ENCODE measurements at places on chromosomes 2 and 18.

- no peak for DNase-seq
Measured at GRCh38 chr2:595831-596592, 81.2 kb downstream of the TMEM18 start.

- DNase-seq, result no peak
Measured at GRCh38 chr2:152858594-152859265, 140.3 kb downstream of the ARL6IP6 start.

GRCh38 chr2:183543731-183544130, 419.5 kb downstream of the NUP35 start:
- DNase-seq, result no peak

DNA sequence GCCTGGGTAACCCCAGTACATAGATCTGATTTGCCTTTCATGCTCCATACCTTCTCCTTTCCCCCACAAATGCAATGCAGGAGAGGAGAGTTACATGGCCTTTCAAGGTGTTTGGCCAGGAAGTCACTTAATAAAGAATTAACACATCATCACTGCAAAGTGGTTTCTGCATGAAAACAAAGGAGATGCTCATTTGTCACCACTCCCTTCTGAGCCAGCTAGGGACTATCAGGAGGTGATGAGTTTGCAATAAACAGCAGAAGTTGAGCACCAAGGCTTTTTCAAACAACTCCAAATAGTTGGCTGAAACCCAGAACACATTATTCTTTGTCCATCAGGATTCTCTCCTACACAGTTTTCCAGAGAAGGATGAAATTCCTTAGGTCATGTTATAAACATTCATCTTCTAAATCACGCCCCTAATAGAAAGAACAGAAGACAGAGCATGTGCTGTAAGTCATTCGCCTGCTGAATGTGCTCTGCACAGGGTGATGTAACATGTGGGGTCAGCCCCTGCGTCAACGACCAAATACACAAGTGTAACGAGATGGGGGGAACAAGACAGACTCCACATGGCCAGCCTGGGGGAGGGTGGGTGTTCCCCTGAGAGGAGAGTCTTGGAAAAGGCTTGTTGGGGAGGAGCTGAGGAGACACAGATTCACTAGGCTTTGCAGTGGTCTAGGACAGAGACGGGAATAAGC, 87.3 kb upstream of the RMDN2 start:
- DNase-seq, result no peak
